GM04503 (cell line): ENCODE measurements at places on chromosomes 1 and 21.

DNA sequence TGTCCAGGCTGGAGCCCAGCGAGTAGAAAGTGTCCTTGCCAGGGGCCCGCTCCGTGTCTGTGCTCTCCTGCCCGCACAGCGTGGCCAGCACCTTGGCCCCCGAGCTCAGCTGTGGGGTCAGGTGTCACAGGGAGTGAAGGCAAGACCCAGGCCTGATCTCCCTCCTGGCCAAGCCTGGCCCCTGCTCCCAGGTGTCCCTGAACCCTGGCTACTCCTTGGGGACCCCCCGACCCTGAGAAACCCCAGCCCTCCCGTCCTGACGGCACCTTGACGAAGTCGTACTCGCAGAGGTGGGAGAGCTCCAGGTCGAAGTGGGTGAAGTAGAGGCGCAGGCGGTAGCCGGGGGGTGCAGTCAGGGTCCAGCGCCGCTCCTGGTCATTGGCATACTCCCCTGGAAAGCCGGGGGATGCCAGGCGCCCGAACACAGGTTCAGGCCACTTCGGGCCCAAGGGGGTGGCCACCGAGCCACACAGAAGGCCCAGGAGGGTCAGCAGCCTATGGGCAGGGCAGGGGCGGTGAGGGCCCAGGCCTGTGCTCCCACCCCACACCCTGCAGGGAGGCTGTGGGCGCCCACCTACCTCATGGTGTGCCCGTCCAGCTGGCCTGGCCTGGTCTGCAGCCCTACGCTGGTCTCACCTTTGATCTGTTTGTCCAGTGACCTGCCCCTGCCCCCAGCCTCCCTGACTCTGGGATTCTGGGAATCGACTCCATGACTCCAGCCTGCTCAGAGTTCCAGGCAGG is at the start of gene MASP2:
Gene MASP2, minus strand, starts transcription at position 615 of the 741 bp plus-strand sequence. Its CDS starts 32 bp downstream, at position 583.
- DNase-seq: no peak

GRCh38 chr1:202317941-202318925 is 23.5 kb downstream of the UBE2T start:
- DNase-seq: no peak

GRCh38 chr1:150271291-150271959 is 1.2 kb upstream of the C1orf54 start:
- no peak for DNase-seq

DNA sequence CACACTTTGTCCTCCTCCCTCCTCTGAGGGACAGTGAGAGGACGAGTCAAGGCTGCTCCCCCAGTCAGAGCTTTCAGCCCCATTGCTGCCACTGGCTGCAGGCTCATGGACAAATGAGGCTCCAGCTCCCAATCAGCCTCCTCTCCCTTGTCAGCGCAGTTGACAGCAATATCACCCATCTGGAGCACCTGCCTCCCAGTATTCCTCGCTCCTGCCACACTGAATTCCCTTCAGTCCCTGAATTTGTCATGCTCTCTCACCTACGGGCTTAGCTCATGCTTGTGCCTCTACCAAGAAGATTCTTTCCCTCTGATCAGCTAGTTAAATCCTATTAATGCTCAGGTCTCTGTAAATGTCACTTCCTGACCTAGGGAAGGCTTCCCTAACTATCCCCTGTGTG is 54.4 kb upstream of the SYT6 start:
- DNase-seq: no peak

DNA sequence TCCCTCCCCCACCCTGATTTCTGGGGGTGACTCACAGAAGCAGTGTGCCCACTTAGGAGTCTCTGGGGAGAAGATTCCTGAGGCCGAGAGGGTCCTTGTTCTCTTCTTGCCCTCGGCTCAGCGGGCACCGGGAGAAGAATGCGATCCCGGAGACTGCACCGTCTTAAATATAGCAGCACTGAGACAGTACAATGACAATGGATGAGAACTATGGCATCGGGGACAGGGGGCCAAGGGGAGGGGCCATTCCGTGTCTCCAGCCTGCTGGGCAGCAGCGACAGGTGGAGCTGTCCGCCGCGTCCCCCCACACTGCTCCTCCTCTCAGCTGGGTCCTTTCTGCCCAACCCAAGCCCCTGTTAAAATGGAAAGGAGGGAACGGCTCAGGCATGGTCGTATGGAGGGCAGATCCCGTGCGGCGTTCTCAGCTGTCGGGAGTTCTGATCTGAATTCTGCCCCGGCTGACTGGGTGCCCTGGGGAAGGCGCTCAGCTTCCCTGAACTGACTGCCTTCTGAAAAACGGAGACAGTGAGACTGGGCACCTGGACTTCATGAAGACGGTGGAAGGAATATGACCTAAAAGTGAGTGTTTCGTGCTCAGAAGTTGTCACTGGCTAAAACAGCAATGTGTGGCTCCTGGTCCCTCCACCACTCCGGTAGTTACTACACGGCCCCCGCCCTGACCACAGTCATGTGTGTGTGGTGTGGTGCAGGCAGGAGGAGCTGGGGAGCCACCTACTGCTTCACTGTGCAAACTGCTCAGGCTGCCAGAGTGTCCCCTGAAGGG is at the start of gene MYOM3:
Gene MYOM3, minus strand, starts transcription at position 140 of the 784 bp plus-strand sequence. CDS start 3,499 bp downstream, outside the sequence.
- no peak for DNase-seq

DNA sequence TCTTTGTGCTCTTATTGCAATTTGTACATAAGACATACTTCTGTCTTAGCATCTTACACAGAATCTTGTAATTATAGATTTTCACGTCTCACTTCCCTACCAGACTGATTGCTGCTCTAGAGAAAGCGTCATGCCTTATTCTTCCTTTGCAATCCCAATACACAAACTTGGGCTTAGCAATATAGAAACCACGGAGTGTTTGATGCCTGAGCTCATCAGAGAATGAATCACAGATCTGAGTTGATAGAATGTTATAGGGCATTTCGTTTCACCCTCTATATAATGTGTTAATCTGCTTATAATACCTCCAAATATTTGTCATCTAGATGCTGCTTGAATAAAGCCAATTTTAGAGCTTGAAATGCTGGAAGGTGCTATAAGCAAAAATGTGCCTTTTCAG is 6.6 kb downstream of the FMO1 start:
- no peak for DNase-seq

DNA sequence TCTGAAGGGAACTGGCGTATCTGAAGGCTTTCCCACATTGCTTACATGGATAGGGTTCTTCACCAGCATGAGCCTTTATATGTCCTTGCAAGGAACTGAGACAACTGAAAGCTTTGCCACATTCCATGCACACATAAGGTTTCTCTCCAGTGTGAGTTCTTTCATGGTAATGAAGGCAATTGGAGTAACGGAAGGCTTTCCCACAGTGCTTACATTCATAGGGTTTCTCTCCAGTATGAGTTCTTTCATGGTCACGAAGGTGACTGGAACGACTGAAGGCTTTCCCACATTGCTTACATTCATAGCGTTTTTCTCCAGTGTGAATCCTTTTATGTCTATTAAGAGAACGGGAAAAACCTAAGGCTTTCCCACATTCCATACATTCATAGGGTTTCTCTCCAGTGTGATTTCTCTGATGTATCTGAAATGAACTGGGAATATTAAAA is 15.0 kb downstream of the ZNF124 start:
- DNase-seq: no peak
